ENCODE measurements at places on chromosomes 5 and 9.
A peak's percentile ranks its signal among the peaks of the same experiment; 100 is the strongest.

DNA sequence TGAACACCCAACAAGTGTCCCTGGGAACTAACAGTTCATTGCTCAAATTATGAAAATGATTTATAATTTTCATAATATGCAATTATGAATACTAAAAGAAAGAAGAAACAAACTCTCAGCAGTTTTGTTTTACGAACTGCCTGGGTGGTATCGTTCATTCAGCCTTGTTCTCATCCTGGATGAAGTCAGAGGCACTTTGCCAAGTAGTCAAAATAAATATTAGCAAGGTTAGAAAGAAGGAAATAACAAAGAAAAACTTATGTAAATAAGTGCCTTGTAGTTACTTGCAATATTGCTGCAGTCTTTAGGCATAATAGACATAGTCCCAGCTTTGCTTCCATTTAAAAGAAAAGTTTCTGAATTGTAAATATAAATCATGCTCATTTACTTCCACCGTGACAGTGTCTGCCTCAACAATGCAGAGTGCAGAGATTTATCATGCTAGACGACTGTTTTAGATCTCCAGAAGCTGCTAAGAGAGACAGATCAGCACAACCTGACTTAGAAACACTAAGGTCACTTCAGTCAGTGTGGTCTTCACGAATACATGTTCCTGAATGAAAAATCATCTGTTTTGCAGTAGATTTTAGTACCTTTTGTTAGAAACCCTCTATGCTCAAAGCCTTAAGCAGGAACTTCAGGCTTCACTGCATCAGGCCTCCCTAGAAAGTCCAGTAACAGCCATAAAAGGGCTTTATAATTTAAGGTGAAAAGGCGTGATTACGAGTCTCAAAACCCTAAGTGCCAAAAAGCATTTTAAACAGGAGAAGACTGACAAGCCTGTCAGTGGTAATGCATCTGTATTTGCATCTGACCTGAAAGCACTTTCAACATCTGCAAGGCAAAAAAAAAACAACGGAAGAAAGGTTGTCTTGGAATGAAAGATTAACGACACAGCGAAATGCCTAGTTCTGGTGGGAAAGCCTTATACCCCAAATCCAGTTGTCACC lies 92.1 kb downstream of the TMEM167A start:
- no peak for DNase-seq

GRCh38 chr5:3564116-3564515 lies 31.5 kb upstream of the IRX1 start:
- DNase-seq = no peak

GRCh38 chr5:8865686-8866374 lies 680.0 kb downstream of the SEMA5A start:
- no peak for DNase-seq

- DNase-seq = no peak
Measured at GRCh38 chr5:167294882-167295680, 996.4 kb upstream of the WWC1 start.

GRCh38 chr5:180599590-180599914 lies 8.3 kb upstream of the SCGB3A1 start:
- DNase-seq = no peak

DNA sequence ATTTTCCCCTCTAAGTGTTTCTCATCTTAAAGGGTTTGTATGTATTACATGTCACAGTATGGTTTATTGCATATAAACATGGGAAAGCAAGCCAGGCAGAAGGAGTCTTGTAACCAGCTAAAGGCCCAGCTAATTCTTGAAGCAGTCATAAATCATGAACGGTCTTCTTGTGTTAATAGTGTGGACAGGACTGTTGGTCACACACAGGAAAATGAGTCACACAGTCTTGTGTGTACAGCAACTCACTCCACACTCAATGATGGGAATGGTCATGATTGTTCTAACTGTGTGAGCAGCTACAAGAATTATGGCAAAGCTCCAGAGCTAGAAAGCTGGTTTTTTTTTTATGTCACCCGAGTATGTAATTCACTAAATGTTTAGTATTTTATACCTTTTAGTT lies 123.9 kb downstream of the GHR start:
- no peak for DNase-seq

DNA sequence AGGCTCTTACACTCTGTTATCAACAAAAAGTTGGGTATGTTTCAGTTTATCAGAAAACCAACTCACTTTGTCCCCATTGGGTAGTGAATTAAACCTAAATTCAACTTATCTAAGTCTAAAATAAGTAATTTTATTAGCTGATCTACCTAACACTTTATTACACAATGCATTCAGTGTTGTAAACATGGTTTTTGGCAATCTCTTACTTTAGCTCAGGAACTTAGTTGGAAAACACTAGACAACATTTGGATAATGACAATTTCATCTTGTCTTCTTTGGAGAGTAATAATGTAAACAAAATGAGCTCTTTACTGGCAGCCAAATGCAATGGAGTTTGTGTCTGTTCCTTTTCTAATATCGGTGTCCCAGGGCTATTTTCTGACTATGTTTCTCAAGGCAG lies 33.0 kb downstream of the FGF10 start:
- no peak for DNase-seq

GRCh38 chr9:75903785-75904360 lies 13.4 kb downstream of the PCSK5 start:
- no peak for DNase-seq

GRCh38 chr5:125550274-125550673 lies 803.8 kb upstream of the ZNF608 start:
- DNase-seq = no peak

DNA sequence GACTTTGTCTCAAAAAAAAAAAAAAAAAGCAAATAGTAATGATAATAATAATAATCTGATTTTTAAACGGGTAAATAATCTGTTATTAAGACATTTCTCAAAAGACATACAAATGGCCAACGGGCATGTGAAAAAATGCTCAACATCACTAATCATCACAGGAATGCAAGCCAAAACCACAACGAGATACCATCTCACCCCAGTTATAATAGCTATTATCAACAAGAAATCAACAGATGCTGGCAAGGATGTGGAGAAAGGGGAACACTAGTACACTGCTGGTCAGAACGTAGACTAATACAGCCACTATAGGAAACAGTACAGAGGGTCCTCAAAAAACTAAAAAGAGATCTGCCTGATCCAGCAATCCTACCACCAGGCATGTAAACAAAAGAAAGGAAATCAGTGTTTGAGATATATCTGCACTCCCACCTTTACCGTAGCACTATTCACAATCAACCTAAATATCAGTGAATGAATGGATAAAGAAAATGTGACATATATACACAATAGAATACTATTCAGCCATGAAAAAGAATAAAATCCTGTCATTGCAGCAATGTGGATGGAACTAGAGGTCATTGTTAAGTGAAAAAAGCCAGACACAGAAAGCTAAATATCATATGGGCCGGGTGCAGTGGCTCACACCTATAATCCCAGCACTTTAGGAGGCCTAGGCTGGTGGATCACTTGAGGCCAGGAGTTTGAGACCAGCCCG lies 24.9 kb downstream of the VAV2 start:
- DNase-seq = no peak

- DNase-seq = no peak
Measured at GRCh38 chr9:131398204-131398603, 4.3 kb downstream of the PRRC2B start.

DNA sequence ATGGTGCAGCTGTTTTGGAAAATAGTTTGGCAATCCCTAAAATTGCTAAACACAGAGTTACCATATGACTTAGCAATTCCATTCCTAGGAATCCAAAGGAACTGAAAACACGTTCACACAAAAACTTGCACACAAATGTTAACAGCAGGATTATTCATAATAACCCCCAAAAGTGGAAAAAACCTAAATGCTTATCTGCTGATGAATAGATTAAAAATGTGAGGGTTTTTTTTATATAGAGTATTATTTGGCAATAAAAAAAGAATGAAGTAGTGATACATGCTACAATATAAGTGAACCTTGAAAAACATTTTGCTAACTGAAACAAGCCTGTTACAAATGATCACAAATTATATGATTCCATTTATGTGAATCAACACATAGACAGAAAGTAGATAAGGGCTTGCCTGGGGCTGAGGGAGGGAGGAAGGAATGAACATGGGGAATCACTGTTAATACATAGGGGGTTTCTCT lies 45.1 kb upstream of the TRIO start:
- DNase-seq = no peak

DNA sequence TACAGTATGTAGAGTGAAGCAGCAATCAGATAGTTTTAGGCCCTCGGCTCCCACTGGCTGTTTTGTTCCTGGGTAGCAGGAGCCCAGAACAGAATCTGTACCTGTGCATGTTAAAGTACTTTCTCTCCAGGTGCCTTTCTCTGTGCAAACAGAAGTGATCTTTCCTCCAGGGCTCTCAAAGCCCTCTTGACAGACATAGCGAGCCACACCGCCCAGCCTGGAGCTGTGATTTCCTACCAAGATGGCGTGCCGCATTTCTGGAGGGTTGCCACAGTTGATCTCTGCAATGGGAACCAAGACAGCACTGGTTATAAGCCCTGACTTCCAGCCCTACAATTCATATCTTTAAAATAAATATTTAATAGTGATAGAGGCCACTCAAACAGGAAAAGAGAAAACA lies 50.9 kb downstream of the SUSD1 start:
- DNase-seq = no peak

- no peak for DNase-seq
Measured at GRCh38 chr5:154470947-154471870, 6.8 kb downstream of the HAND1 start.

DNA sequence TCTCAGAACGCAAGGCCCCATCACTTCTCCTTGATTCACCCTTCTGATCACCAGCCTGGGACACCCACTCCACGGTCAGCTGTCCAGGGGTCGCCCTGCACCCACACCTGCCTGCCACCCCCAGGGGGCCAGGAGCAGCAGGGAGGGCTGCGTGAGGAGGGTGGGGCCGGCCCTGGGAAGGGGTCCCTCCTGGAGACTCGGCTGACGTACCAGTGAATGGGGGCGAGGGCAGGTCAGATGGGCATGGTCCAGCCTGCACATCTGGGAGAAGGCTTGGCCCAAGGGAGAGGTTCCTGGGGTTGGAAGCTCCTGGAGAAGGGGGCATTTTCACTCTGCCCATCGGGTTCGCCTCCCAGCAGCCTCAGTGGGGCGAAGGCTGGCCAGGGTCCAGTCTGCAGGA lies 21.8 kb upstream of the SARDH start:
- no peak for DNase-seq

GRCh38 chr9:98230304-98230703 lies 25.1 kb downstream of the TBC1D2 start:
- DNase-seq = no peak

GRCh38 chr5:85453026-85453349 lies 1068.3 kb upstream of the EDIL3 start:
- DNase-seq = no peak

- no peak for DNase-seq
Measured at GRCh38 chr9:109344866-109345265, 24.0 kb upstream of the EPB41L4B start.

DNA sequence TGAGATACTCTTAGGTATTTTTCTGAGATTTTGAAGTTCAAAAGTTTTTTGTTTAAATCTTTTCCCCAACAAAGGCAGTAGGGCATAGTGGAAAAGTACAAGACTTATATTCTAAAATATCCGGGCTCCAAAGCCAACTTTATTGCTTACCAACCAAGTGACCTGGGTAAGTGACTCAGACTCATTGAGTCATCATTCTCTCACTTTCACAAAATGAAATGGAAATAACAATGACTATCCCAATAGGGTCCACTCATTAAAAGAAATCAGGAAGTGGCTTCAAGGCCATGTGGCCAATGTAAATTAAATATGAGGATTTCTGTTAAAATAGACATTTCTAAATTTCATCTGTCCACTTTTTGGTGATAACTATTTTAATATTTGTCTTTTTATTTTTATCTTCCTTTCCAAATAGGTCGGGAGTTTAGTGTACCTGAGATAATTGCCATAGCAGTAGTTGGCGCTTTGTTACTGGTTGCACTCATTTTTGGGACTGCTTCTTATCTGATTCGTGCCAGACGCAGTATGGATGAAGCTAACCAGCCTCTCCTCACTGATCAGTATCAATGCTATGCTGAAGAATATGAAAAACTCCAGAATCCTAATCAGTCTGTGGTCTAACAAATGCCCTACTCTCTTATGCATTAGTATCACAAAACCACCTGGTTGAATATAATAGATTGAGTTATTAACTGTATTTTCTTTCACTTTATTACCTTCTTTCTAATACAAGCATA lies 15.5 kb downstream of the TYRP1 start:
- DNase-seq = no peak

DNA sequence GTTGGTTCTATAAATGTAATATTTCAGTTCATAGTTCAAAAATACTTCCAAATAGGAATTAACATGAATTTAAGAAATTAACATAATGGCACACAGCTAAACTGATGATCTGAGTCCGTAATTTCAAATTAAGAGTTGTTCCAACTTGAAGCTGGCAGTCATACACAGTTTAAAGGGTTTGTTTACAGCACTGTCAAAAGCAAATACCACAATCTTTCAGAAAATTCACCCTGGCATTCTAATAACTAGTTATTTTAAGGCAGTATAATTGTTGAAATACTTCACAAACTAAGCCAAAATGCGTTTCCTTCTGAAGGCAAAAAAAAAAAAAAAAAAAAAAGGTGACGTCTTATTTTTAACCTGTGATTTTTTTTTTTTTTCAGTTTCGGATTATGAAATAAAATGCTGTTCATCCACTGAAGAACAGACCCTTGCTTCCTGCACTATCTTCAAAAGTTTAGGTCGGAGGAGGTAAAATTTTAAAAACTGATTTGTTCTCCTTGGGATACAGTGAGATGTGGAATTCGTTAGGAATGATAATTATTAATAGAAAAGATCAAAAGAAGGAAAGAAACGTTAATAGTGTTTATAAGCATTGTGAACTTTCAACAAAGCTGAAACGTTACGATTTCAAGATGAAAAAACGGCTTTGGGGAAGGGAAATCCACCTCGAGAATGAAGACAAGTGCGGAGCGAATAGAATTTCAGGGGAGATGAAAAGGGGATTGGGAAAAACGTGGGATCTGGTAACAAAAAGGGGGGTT lies 850 bp downstream of the IL6ST start:
- peak; percentile 34 for DNase-seq

DNA sequence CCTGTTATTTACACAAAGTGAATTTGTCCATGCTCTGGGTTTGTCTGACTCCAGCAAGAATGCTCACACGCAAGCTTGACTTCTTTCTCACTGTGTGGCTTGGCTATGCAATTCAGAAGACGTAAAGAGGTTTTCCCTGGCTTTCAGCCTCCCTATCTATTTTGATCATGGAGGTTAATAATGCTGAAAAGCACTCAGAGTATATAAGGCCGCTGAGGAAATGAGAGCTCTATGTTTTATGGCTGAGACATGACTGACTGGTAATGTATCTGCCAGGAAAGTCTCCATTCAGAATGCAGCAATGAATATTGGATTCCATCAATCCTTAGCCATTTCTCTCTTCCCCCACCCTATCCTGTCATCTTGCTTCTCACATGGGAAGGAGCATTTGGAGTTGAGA lies 417.3 kb downstream of the DMAC1 start:
- no peak for DNase-seq

GRCh38 chr9:18485714-18486113 lies 11.8 kb downstream of the ADAMTSL1 start:
- no peak for DNase-seq

GRCh38 chr9:113566712-113567071 lies 103.2 kb downstream of the RGS3 start:
- DNase-seq = no peak

- no peak for DNase-seq
Measured at GRCh38 chr9:131214876-131215275, 61.4 kb downstream of the FAM78A start.
